ENCODE measurements at places on chromosomes 1 and 21.
A peak's percentile ranks its signal among the peaks of the same experiment; 100 is the strongest.

- DNase-seq: no peak
Measured at GRCh38 chr21:38869946-38870345, 64.2 kb downstream of the ETS2 start.

- DNase-seq: no peak
Measured at GRCh38 chr1:114632427-114632826, 37.4 kb downstream of the DENND2C start.

GRCh38 chr1:224780736-224781135 is 148.7 kb upstream of the DNAH14 start:
- no peak for DNase-seq

DNA sequence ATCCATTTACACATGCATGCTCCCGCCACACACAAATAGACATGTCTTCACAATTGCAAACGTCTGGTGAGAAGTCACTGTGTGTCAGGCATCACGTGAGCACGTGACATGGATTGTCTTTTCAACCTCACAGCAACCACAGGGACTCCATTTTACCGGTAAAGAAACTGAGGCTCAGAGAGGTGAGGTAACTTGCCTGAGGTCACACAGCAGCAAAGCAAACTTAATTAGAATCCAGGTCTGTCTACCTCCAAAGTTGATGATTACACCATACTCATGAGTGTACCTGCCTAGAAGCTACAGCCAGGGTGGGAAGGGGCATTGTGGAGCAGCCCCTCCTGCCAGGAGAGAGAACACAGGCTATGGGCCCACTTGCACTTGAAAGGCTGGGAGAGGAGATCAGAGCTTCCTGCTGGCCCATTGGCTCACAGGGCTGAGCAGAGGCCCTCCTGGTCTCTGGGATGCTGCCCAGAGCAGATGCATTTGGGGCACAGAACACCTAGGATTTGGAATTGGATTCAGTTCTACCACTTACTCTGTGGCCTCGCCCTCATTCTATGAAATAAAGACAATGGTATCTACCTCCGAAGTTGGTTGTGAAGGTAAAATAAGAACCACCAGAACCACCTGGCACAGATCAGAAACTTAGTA is 44.4 kb upstream of the SELENON start:
- no peak for DNase-seq

DNA sequence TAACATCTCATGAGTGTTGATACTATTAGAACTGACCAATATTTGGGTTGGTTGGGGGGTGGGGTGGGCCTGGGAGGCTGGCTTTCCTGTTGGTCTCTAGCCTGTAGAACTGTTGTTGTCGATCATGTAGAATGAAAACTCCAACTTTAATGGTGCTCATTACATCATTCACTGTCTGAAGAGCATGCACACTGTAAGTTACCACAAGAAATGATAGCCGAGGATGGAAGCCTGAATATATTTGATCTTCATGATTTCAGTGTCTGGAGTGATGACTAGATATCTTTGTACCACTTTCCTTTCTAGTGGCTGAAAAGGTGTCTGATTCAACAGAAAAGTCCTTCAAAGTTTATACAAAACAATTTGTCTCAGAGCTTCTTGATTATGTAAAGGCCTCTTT is 123.6 kb downstream of the XCL2 start:
- no peak for DNase-seq

GRCh38 chr1:223662943-223663342 is 2.6 kb downstream of the CAPN8 start:
- no peak for DNase-seq

- no peak for DNase-seq
Measured at GRCh38 chr1:229238231-229238630, 32.7 kb upstream of the RAB4A start.

GRCh38 chr1:201277441-201277840 is 5.9 kb upstream of the PKP1 start:
- DNase-seq: no peak

- peak; percentile 84 for DNase-seq
Measured at GRCh38 chr1:59814180-59814900, 409 bp upstream of the HOOK1 start.

DNA sequence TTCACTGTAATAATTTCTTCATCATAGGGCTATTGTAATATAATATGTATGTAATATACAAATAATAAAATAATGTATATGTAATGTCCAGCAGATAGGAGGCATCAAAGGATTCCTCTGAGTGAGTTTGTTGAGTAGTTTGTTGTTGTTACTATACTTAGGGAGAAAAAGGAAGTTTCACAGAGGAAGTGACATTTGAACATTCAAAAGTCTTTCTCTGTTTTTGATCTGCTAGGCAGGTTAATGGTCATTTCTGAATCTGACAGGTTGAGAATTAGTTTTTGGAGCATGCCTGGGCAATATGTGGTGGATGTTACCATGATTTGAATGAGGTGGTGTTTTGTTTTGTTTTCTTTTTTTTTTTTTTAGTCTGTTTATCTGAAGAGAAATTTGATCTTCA is 102.1 kb downstream of the NRDC start:
- no peak for DNase-seq

All from Right ventricle myocardium superior (tissue), 1 donor.